ENCODE measurements at places on chromosomes 4 and X. TPM values are rescaled to one million over a fixed set of nuclear protein-coding genes. Genes with fewer than 3 reads are reported as not detected.

BRS3 gene
- polyA plus RNA-seq, result not detected

OCIAD2 gene
- 159 TPM for polyA plus RNA-seq

GRCh38 chrX:38494239-38494823, 67.0 kb upstream of the TSPAN7 start:
- H3K27me3 ChIP-seq, result no peaks in the 10 kb centered on the region
- no peaks in the 10 kb centered on the region for H3K36me3 ChIP-seq
- H3K4me3 ChIP-seq, result no peak overlapping the region
- DNase-seq, result no peak
- no peaks in the 10 kb centered on the region for H3K4me1 ChIP-seq
- H3K27ac ChIP-seq, result no peak overlapping the region

EDA gene
- 0.39 TPM for polyA plus RNA-seq

GRCh38 chrX:122441451-122441850, 742.6 kb upstream of the GRIA3 start:
- H3K36me3 ChIP-seq, result no peaks in the 10 kb centered on the region
- H3K27ac ChIP-seq, result no peak overlapping the region
- H3K4me3 ChIP-seq, result no peak overlapping the region
- H3K4me1 ChIP-seq, result no peaks in the 10 kb centered on the region
- H3K27me3 ChIP-seq, result no peaks in the 10 kb centered on the region
- DNase-seq, result no peak

- DNase-seq, result no peak
- no peak overlapping the region for H3K4me3 ChIP-seq
- no peaks in the 10 kb centered on the region for H3K36me3 ChIP-seq
- no peak overlapping the region for H3K27ac ChIP-seq
- H3K27me3 ChIP-seq, result no peaks in the 10 kb centered on the region
Observed at GRCh38 chr4:77220828-77221613, 64.0 kb downstream of the CCNG2 start.

GRCh38 chr4:16360694-16361262, 134.5 kb upstream of the TAPT1 start:
- H3K27ac ChIP-seq, result no peak overlapping the region
- H3K4me1 ChIP-seq, result no peaks in the 10 kb centered on the region
- H3K36me3 ChIP-seq, result no peaks in the 10 kb centered on the region
- no peak for DNase-seq

C4orf51 gene
- polyA plus RNA-seq, result not detected

DNA sequence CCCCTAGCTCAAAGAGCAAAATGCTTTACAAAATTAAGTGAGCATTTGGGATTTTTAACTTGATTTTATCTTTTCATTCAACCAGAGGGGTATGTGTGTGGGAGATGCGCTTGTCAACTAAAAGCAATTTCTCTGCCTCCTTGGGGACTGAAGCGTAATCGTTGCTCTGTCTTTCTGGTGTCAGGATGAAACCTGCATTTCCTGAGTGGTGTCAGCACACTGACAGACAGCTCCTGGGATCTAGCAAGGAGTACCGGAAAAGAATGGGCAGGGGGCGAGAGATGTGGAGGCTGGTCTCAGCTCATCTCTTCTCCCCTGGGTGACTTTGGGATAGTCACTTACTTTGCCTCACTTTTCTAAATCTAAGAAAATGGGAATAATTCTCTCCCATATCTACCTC, 5.1 kb upstream of the ARHGAP36 start:
- peaks cover 2% of the 10 kb centered on the region for H3K27me3 ChIP-seq
- H3K27ac ChIP-seq, result no peak overlapping the region
- no peaks in the 10 kb centered on the region for H3K4me1 ChIP-seq
- DNase-seq, result no peak

SULT1B1 gene
- 12.4 TPM for polyA plus RNA-seq

- no peak for DNase-seq
- no peaks in the 10 kb centered on the region for H3K27me3 ChIP-seq
- no peaks in the 10 kb centered on the region for H3K36me3 ChIP-seq
- no peaks in the 10 kb centered on the region for H3K4me1 ChIP-seq
- H3K27ac ChIP-seq, result no peak overlapping the region
Observed at GRCh38 chr4:142201041-142201440, 564.7 kb downstream of the IL15 start.

FAM184B gene
- 0.01 TPM for polyA plus RNA-seq

GRCh38 chrX:45758738-45759397, 558.2 kb upstream of the DIPK2B start:
- H3K4me3 ChIP-seq, result no peak overlapping the region
- no peak overlapping the region for H3K27ac ChIP-seq
- H3K4me1 ChIP-seq, result no peaks in the 10 kb centered on the region
- no peaks in the 10 kb centered on the region for H3K36me3 ChIP-seq

GRCh38 chr4:150593996-150594395, 12.0 kb downstream of the MAB21L2 start:
- H3K36me3 ChIP-seq, result peaks cover 2% of the 10 kb centered on the region
- DNase-seq, result no peak
- H3K4me3 ChIP-seq, result no peak overlapping the region

- no peaks in the 10 kb centered on the region for H3K4me1 ChIP-seq
- no peaks in the 10 kb centered on the region for H3K27me3 ChIP-seq
- H3K4me3 ChIP-seq, result no peak overlapping the region
- no peak overlapping the region for H3K27ac ChIP-seq
Observed at GRCh38 chr4:75345423-75345822, 168.8 kb downstream of the RCHY1 start.

TBC1D9 gene
- 1.4 TPM for polyA plus RNA-seq

GRCh38 chr4:67684839-67685531, 16.0 kb downstream of the UBA6 start:
- no peaks in the 10 kb centered on the region for H3K27me3 ChIP-seq
- no peak overlapping the region for H3K27ac ChIP-seq
- no peak for DNase-seq
- no peaks in the 10 kb centered on the region for H3K4me1 ChIP-seq

LANCL3 gene
- not detected for polyA plus RNA-seq

HOPX gene
- 0.60 TPM for polyA plus RNA-seq

DNA sequence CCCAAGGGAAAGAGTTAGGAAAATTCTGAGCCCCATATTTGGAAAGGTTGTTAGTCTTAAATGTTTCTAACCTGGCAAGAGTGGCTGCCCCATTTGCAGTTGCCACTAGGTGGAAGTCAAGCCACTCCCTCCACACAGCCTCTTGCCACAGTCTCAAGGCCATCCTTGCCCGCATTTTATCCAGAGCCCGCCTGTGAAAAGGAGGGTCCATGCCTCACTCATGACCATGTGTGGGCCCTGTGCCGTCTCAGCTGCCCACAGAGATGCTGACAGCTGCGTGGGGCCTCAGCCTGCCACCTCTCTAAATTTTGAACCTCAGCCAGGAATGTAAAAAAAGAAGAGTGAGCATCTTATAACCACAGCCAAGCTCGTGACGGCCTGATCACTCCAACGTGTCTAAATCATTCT, 201.5 kb upstream of the FAM241A start:
- no peaks in the 10 kb centered on the region for H3K27me3 ChIP-seq
- H3K36me3 ChIP-seq, result no peaks in the 10 kb centered on the region
- DNase-seq, result no peak

GRCh38 chr4:7295911-7296660, 103.7 kb downstream of the SORCS2 start:
- H3K36me3 ChIP-seq, result no peaks in the 10 kb centered on the region
- no peaks in the 10 kb centered on the region for H3K27me3 ChIP-seq
- H3K4me1 ChIP-seq, result no peaks in the 10 kb centered on the region
- no peak overlapping the region for H3K4me3 ChIP-seq
- DNase-seq, result peak; percentile 38

DNA sequence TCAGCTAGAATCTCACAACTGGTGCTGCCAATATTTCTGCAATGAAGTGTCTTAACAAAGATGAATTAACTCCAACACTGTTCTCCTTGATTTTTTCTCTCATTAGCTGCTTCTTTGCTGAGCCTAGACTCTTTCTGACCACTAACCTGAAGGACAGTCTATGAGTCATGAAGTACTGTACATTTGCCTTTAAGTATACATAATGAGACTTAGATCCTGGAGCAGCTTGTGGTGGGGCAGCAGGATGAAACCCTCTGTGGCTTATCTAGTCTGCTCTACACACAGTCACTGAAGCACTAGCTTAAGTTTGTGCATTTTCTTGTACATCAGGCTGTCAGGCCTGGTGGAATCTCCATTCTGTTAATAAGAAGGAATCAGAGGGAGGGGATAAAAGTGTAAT, 307.4 kb upstream of the SMIM31 start:
- no peaks in the 10 kb centered on the region for H3K4me1 ChIP-seq
- H3K27ac ChIP-seq, result no peak overlapping the region
- no peaks in the 10 kb centered on the region for H3K36me3 ChIP-seq

DNA sequence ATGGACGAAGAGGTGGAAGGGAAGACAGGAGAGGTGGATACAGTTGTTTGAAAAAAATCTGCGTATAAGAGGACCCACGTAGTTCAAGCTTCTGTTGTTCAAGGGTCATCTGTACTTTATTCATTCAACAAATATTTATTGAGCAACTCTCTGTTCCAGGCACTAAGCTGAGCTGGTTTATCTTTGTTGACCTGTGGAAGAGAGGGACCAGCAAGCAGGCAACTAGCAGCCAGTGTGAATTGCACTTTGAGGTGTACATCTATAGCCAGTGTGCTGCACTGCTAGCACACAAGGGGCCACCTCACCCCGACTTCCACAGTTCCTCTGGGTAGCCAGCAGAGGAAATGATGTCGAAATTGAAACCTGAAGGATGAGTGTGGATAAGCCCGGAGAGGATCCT, 191.4 kb downstream of the SOWAHB start:
- H3K4me3 ChIP-seq, result no peak overlapping the region
- H3K36me3 ChIP-seq, result peaks cover 11% of the 10 kb centered on the region
- H3K27ac ChIP-seq, result peak overlapping the region; percentile 65
- H3K27me3 ChIP-seq, result no peaks in the 10 kb centered on the region
- DNase-seq, result no peak
- peaks cover 56% of the 10 kb centered on the region for H3K4me1 ChIP-seq

DNA sequence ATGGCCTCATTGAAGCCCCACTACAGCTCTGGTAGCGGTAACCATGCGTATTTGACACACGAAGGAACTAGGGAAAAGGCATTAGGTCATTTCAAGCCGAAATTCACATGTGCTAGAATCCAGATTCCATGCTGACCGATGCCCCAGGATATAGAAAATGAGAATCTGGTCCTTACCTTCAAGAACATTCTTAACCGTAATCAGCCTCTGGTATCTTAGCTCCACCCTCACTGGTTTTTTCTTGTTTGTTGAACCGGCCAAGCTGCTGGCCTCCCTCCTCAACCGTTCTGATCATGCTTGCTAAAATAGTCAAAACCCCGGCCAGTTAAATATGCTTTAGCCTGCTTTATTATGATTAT, 876 bp downstream of the HPRT1 start:
- DNase-seq, result no peak
- H3K27me3 ChIP-seq, result no peaks in the 10 kb centered on the region
- H3K27ac ChIP-seq, result no peak overlapping the region
- no peaks in the 10 kb centered on the region for H3K36me3 ChIP-seq

DNA sequence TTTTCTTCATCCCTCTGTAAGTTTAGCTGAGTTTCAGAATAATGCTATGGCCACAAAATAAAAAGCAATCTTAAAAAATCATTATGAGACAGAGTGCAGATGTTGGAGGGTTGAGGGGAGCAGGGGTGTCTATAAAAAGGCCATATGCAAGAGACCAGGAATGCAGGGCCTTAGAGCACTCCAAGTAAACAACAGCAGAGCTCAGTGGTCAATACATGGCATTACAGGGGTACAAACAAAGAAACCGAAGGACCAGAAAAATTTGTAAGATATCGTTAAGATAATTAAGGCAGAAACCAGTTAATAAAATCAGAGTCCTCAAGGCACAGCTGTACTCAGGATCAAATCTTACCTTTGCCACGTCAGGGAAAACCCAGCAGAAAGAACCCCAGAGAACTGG, 28.4 kb upstream of the NDST3 start:
- H3K4me3 ChIP-seq, result no peak overlapping the region
- no peaks in the 10 kb centered on the region for H3K27me3 ChIP-seq
- no peaks in the 10 kb centered on the region for H3K4me1 ChIP-seq
- no peak overlapping the region for H3K27ac ChIP-seq
- DNase-seq, result no peak

DNA sequence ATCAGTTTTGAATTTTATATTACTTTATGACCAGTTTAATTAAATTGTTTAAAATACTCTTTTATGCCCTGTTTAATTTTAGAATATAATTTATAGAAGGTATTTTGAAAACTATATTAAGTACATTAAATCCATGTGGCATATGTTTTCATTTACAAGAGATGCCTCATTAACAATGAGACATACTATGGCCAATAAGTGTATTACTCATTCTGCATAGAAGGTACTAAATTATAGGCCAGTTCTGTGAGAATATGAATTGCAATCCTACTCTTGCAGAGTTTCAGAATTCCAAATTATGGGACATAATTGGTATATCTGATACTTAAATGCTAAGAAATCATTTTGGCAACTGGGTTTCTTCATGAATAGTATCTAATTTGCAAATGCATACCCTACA, 951.1 kb downstream of the FAT4 start:
- no peaks in the 10 kb centered on the region for H3K27me3 ChIP-seq
- no peak overlapping the region for H3K4me3 ChIP-seq
- H3K4me1 ChIP-seq, result no peaks in the 10 kb centered on the region
- no peak overlapping the region for H3K27ac ChIP-seq

DNA sequence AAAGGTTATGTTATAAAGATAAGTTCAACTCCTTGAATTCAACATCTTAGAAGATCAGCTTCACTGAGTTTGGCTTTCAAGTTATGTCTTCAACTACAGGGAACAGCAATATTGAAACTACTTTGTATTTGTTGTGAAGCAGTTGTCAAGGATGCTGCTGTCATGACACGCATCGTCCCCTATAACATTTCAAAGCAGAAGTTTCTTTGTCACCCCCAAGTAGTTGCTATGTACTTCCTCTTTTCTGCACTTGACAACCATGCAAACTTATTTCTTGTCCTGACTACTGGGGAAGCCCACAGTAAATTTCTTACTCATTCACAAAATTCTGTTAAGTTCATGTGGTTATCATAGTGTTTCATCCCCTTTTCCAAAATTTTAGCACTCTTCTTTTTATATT, 14.3 kb downstream of the ANTXR2 start:
- no peak overlapping the region for H3K4me3 ChIP-seq
- DNase-seq, result no peak
- H3K27ac ChIP-seq, result no peak overlapping the region
- H3K27me3 ChIP-seq, result no peaks in the 10 kb centered on the region
- peaks cover 4% of the 10 kb centered on the region for H3K4me1 ChIP-seq

DNA sequence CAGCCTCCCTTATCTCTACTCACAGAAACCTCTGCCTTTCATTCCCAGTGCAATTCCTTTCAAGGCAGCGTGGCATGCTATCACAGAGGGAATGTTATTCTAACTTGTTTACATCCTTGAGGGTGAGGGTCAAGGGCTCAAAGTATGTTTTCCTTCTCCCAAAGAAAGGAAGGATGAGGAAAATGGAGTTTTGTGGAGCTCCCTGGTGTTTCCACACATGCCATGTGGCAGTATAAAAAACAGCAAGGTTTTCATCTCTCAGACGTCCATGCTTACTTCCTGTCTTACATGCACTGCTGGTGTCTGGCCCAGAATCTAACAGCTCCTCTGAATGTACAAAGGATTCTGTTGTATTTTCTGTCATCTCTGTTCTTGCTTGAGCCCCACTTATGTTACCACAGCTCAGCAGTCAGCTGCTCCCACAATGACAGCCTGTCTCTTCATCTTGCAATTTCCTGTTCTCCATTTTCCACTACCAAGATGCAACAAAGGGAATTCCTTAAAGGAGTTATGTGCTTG, 128.0 kb downstream of the SNCA start:
- H3K36me3 ChIP-seq, result no peaks in the 10 kb centered on the region
- H3K4me3 ChIP-seq, result no peak overlapping the region
- H3K27me3 ChIP-seq, result no peaks in the 10 kb centered on the region
- no peak for DNase-seq
- H3K27ac ChIP-seq, result no peak overlapping the region

All from liver (tissue), 10 donors.